HT1080 (cell line): ENCODE measurements at places on chromosomes 13 and 19. TPM values are rescaled to one million over a fixed set of nuclear protein-coding genes. Genes with fewer than 3 reads are reported as not detected.

DNA sequence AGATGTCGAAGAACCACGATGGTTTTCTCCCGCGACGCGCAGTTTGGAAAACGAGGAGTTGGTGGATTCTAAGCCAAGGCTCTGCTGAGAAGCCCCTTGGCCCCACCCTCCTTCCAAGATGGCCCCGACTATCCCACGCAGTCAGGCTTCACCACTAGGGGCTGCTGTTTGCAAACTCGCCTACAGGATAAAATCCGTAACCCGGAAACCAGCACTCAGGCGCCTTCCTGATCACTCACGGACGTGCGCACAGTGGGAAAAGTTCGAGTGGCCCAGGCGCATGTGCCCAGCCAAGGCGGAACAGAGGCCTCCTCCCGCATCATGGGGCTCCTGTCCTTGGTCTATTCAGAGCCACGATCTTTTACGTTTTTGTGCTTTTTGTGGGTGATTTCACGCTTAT, 19.2 kb upstream of the UQCR11 start:
- DNase-seq, result no peak

GRCh38 chr19:35774274-35775045, 904 bp upstream of the ARHGAP33 start:
- no peak for DNase-seq

DNA sequence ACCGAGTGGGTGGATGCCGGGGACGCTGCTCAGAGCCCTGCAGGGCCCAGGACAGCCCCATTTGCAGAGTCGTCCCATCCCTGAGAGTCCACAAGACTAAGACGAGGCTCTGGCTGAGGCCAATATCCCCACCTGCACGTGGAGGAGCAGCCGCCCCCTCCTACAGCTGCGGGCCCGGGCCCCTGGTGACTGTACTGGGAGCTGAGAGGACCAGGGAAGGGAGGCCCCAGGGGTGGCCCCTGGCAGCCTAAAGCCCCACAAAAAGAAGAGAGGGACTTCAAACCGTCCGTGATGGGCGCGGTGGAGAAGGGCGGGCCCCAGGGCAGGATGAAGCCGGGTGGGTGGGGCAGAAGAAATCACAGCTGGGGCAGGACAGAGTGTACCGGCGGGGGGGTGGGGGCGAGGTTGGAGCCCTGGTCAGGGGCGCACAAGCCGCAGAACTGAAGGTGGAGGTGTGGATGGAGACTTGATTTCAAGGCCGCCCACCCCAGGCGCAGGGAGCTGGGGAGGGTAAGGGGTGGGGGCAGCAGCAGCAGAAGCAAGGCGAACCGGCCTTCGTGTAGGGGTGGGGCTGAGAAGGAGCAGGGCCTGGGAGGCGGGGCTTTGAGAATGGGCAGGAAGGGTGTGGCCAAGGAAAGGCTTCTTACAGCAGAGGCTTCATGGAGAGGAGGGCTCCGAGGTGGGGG, 12.9 kb downstream of the CFD start:
- DNase-seq, result no peak

GRCh38 chr19:6209680-6210079, 70.1 kb downstream of the MLLT1 start:
- DNase-seq, result no peak

DNA sequence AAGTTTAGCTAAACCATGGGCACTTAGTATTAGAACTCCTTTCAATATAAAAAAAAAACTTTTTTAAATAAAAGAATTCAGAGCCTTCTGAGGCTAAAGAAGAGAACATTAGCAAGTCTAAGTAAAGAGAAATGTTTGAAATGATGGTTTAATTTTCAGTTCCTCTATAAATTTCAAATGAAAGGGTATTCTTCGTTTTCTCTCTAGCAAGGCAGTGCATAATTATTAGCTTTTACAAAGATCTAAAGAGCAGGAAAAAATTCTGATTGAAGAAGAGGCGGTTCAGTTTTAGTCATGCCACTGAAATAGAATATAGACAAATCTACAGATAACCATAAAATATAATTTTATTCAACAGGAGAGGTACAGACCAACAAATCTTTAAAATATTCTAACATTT, 18.0 kb downstream of the SUCLA2 start:
- DNase-seq, result no peak

DNA sequence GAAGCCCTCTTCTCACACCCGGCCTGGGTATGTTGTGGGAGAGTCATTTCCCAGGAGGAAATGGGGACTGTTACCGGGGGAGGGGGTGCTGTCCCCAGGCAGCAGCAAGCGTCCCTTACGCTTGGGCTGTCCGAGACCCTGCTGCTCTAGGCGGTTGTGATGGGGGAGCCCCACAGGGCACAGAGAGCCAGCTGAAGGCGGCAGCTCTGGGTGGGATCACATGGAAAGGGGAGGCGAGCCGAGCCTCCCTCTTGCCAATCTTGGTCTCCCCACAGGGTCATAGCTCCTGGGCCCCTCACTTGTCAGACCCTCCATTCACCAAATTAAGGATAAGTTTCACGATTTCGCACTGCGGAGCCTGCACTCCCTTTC, 22.0 kb downstream of the EPN1 start:
- DNase-seq, result no peak

DNA sequence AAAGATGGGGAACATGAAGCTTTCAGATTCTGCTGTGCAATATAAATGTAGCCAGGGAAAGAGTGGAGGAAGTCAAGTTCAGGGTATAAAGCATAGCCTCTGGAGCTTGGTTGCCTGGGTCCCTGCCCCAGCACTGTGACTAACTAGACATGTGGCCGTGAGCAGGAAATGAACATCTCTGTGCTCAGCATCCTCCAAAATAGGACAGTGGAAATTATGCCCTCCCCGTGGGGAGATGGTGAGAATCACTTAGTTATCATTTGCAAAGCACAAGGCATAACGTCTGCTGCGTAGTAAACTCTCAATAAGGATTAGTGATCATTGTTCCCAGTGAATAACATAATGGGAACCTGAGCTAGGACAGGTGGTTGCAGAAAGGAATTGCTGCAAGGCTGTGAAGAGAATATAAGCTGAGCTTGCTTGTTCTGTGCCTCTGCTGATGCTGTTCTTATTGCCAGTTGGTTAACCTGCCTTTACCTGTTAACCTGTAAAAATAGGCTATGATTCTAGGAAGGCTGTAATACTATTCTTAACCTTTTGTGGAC, 441.0 kb downstream of the COG6 start:
- no peak for DNase-seq

DNA sequence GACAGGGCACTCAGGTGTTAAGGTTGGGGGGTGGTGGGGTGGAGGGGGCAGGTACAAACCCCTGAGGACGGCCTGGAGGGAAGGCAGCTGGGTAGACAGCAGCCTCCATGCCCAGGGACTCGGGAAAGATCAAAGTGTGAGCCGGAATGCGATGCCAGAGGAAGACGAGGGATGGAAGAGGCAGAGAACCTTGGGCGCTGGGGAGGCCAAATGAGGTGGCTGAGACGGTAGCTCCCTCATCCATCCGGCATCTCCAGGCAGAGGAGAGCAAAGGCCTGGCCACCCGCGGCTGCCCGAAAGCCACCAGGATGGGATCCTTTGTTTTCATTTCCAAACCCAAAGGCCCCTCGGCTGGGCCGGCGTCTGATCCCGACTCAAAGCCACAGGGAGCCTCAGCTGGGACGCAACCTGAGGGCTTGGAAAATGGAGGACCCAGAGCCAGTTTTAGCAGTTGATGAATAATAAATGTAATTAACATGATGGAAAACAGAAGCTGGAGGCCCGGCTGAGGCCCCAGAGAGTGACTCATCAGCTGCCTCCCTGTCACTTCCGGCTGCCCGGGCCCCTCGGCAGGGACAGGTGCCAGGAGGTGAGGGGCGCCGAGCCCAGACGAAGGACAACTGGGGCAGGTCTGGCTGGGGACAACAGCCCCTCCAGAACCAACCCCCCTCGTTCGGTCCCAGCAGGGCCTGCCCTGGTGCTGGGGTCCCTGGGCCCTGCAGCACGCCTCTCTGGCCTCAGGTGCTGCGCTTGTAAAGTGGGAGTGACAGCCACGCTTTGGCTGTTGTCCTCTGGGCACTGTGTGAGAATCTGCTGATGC, 61.6 kb downstream of the CEBPG start:
- peak; percentile 38 for DNase-seq

The ANGPTL8 gene
- total RNA-seq, result not detected in 2 replicates

The POLR1D gene
- total RNA-seq, result 168 and 203 TPM in 2 replicates

The COL4A2 gene
- 219 and 244 TPM in 2 replicates for total RNA-seq

The ZNF429 gene
- total RNA-seq, result not detected in 2 replicates

The ZNF560 gene
- total RNA-seq, result 0.47 and 0.94 TPM in 2 replicates
